ENCODE measurements at places on chromosomes 7 and 10.

DNA sequence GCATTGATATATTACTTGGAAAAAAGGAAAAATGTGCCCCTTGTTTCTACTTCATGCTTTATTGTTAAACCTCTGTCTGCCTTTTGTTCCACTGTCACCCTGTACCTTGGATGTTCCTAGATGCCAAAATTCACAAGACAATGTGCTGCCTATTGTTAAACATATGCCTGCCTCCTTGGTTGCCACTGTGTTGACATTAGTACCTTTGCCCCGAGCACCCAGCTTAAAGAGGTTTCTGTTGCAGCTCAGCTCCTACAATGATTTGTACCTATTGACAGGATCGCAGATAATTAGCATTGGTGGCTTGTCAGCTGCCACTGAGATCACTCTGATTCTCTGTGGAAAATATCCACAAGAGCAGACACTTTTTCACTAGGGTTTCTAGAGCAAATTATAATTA is 188.0 kb downstream of the KCND2 start:
- no peak for DNase-seq

DNA sequence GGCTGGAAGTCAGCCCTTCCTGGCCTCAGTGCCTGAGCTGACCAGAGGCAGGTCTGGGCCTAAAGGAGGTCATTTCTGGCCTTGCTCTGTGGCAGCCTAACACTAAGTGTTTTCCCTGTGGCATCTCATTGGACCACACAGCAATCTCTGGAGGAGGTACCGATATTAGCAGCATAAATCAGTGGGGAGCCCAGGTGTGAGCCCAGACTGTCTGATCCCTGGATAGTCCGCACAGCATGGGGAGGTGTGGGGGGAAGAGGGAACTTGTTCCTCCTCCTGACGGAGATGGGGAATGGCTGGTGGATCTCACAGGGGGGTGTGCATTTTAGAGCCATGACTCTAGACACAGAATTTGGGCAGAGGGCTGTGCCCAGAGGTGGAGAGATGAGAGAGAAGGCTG is 11.0 kb upstream of the PPIF start:
- no peak for DNase-seq

GRCh38 chr10:112912410-112912928 is 37.6 kb upstream of the TCF7L2 start:
- DNase-seq: no peak

GRCh38 chr10:5283305-5284158 is 81.2 kb upstream of the UCN3 start:
- DNase-seq: no peak

DNA sequence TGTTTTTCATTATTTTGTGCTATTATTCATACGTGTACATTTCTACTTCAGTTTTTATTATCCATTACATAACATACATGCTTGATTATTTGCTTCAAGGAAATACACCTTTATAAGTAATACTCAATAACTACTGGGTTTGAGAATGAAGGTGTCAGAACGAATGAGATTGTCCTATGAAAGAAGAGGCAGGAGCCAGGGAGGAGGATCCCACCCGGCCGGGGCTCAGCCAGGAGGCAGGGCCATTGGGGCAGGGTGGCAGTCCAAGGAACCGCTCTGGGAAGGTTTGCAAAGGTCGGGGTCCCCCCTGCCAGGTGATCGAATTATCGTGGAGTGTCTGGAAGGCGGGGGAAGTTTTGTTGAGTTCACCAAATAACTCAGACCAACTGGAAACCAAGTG is 9.1 kb downstream of the TRIM56 start:
- no peak for DNase-seq
